ENCODE measurements at places on chromosomes 5 and 9. TPM values are rescaled to one million over a fixed set of nuclear protein-coding genes. Genes with fewer than 3 reads are reported as not detected.

The GRXCR2 gene
- total RNA-seq: not detected

The FBN2 gene
- 0.20 TPM for total RNA-seq

- H3K27me3 ChIP-seq: no peaks in the 10 kb centered on the region
- peaks cover 65% of the 10 kb centered on the region for H3K4me1 ChIP-seq
- H3K27ac ChIP-seq: peak overlapping the region; percentile 82
- H3K36me3 ChIP-seq: peaks cover 22% of the 10 kb centered on the region
Observed at GRCh38 chr5:16464664-16465543, 696 bp downstream of the ZNF622 start.

GRCh38 chr9:129869585-129870501 is 34.6 kb downstream of the USP20 start:
- H3K36me3 ChIP-seq: peaks cover 21% of the 10 kb centered on the region
- peaks cover 75% of the 10 kb centered on the region for H3K4me1 ChIP-seq
- H3K27ac ChIP-seq: peak overlapping the region; percentile 87
- no peak for DNase-seq

The PCDHGA2 gene
- 0.07 TPM for total RNA-seq

- H3K27me3 ChIP-seq: no peaks in the 10 kb centered on the region
- no peaks in the 10 kb centered on the region for H3K36me3 ChIP-seq
- DNase-seq: peak; percentile 73
- peak overlapping the region; percentile 86 for H3K4me3 ChIP-seq
- H3K4me1 ChIP-seq: peaks cover 14% of the 10 kb centered on the region
Observed at GRCh38 chr9:6758498-6759184, 868 bp downstream of the KDM4C start.

DNA sequence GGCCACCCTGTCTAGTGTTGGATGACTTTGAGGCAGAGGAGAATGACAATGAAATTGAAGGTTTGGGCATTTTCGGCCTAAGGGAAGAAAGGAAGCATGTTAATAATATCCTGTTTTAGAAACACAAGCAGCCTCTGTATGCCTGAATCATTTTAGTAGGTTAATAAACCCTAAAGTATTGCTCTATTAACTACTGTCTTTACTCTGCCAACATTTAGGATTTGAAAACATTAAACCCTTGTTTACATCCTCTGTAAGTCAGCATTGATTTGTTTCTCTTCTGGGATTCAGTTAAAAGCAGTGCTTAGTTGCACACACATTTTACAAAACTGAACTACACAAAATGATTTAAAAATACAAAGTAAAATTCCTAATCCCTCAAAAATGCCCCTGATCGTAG is 358.9 kb downstream of the ARRDC3 start:
- no peaks in the 10 kb centered on the region for H3K4me1 ChIP-seq
- no peaks in the 10 kb centered on the region for H3K27me3 ChIP-seq
- H3K27ac ChIP-seq: no peak overlapping the region
- no peaks in the 10 kb centered on the region for H3K36me3 ChIP-seq
- no peak for DNase-seq
- H3K4me3 ChIP-seq: no peak overlapping the region

DNA sequence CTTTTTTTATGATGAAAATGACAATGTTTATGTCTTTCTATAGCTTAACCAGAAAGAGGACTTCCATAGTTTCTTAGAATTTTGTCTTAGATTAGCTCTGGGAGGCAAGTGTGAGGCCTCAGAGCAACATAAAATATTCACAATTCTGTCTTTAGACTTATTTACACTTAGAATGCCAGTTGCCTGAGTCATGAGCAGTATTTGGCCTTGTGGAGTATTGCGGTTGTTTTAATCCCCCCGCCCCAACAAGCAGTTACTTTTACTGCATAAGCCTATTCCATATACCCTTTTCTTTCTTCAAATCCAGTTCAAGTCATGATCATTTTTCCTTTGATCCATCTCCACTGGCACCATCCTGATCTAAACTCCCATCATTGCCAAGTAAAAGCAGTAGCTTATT is 198.0 kb upstream of the EGFLAM start:
- no peaks in the 10 kb centered on the region for H3K36me3 ChIP-seq
- no peak overlapping the region for H3K4me3 ChIP-seq
- H3K27me3 ChIP-seq: no peaks in the 10 kb centered on the region
- no peaks in the 10 kb centered on the region for H3K4me1 ChIP-seq

The FREM1 gene
- total RNA-seq: not detected

GRCh38 chr9:18437315-18438201 is 36.4 kb upstream of the ADAMTSL1 start:
- DNase-seq: no peak
- no peak overlapping the region for H3K4me3 ChIP-seq
- H3K27ac ChIP-seq: no peak overlapping the region
- H3K36me3 ChIP-seq: no peaks in the 10 kb centered on the region

DNA sequence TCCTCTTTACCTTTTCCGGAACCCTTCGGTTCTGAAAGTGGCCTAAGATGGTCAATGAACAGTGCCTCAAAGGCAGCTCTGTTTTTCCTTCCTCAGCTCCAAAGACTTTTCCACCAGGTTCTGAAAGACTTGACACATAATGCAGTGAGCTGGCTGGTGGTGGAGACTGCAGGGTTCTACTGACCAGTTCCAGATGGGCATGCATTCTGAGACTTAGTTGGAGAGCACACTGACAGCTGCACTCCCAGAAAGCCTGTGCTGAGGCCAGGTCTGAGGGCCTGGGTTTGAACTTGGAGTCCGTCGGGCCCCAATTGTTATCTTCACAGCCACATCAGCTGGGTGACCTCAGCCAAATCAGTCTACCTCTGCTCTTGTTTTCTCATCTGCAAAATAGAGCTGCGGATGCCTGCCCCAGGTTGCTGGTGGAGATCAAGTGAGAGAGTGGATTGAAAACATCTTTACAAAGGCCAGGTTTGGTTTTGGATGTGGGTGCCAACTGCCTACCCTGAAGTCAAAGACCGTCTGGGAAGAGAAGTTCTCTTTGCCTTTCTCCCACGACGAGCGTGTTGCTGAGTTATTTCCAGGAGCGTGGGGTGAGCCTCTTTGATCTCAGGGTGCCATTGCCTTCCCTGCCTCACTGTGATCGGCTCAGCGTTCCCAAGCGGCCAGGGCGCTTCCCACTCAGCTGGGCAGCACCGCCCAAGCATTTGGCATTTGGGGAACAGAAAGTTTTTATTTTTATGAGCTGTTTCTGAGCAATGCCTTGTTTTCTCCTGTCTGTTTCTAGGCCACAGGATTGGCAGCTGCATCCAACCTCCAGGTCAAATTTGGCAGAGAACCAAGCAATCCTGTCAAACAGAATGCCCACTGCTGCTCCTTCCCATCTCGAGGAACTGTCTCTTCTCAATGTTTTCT is 54.9 kb downstream of the RAD23B start:
- DNase-seq: no peak
- H3K27ac ChIP-seq: no peak overlapping the region
- H3K4me3 ChIP-seq: no peak overlapping the region

GRCh38 chr9:38181232-38181631 is 112.2 kb upstream of the SHB start:
- no peaks in the 10 kb centered on the region for H3K4me1 ChIP-seq
- H3K27ac ChIP-seq: no peak overlapping the region
- no peaks in the 10 kb centered on the region for H3K36me3 ChIP-seq
- H3K4me3 ChIP-seq: no peak overlapping the region
- no peak for DNase-seq
